ENCODE measurements at places on chromosomes 12 and 14.

DNA sequence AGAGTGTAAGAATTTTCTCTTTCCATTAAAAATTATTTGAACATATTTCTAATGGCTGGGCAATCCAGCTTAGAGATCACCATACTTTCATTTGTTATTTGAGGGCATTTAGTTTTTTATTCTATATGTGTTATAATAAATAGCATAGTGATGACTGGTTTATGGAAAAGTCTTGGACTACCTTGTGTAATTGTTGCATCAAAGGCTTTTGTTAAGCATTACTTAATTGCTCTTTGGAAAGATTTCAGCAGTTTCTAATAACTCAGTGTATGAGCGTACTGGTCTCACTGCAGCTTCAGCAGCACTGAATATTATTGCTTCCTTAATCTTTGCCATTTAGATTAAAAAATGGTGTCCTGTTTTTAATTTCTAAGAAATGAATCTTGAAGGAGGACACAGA, 22.8 kb downstream of the TMEM19 start:
- DNase-seq: no peak

GRCh38 chr12:70283232-70283631, 40.0 kb downstream of the CNOT2 start:
- no peak for DNase-seq

GRCh38 chr12:21434699-21435098, 2.8 kb upstream of the PYROXD1 start:
- DNase-seq: peak; percentile 11

DNA sequence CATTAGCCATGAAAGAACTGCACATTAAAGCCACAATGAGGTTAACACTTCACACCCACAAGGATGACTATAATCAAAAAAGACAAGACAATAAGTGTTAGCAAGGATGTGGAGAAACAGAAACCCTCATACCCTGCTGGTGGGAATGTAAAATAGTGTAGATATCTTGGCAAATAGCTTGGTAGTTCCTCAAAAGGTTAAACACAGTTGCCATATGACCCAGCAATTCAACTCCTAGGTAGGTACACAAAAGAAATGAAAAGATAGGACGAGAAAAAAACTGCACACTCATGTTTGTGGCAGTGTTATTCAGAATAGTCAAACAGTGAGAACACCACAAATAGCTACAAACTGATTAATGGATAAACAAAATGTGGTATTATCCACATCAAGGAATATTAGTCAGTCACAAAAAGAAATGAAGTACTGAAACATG, 93.5 kb downstream of the ATXN2 start:
- no peak for DNase-seq

GRCh38 chr12:96371790-96372699, 28.2 kb downstream of the CDK17 start:
- no peak for DNase-seq

- DNase-seq: peak; percentile 45
Measured at GRCh38 chr14:104968153-104968527, 10.0 kb downstream of the AHNAK2 start.

GRCh38 chr12:68953536-68953935, 20.6 kb upstream of the CPM start:
- no peak for DNase-seq

DNA sequence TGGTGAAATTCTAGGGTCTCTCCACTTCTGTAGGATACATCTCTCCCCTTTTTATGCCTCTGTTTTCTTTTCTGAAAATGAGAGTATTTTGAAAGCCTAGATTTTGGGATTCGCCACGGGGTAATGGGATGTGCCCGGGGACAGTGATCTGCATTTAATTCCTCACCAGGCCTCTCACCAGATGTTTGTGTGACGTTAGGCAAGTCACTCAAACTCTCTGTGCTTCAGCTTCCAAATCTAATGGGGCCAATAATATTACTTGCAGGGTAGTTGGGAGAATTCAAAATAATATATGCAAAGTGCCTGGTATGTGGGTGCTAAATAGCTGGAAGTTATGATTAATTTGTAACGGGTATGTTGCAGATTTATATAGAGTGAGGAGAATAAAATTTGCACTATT, 78.8 kb downstream of the C12orf75 start:
- no peak for DNase-seq

- no peak for DNase-seq
Measured at GRCh38 chr12:11729439-11730150, 80.1 kb downstream of the ETV6 start.

GRCh38 chr14:103123634-103124500, 606 bp downstream of the TNFAIP2 start:
- DNase-seq: no peak

DNA sequence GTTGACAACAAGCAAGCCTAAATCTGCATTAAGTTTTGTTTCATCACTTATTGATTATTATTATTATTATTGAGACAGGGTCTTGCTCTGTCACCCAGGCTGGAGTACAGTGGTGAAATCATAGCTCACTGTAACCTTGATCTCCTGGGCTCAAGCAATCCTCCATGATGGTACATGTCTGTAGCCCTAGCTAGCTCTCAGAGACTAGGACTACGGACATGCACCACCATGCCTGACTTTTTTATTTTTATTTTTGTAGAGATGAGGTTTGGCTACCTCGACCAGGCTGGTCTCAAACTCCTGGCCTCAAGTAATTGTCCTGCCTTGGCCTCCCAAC, 35.7 kb upstream of the STK38L start:
- DNase-seq: no peak

- DNase-seq: peak; percentile 33
Measured at GRCh38 chr14:94681300-94682060, 69.3 kb downstream of the SERPINA3 start.

- peak; percentile 54 for DNase-seq
Measured at GRCh38 chr12:54222609-54223008, 33.8 kb upstream of the SMUG1 start.

DNA sequence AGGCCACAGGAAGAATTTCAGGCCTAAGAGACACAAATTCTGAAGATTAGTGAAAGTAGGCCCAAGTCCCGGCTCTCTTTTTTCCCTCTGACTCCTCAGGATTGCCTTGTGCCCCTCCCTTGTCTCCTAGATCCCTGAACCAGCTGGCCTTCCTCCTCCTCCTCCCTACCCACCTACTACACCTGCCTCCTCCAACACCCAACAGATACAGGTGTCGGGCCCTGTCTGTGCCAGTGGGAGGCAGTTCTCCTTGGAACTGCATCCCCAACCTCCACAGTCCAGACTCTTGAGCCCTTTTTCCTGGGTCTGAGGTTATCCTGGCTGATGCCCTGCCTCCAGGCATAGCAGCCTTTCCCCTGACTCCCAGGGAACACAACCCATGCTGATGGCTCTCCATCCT, 1.8 kb downstream of the PPP1R1A start:
- no peak for DNase-seq

DNA sequence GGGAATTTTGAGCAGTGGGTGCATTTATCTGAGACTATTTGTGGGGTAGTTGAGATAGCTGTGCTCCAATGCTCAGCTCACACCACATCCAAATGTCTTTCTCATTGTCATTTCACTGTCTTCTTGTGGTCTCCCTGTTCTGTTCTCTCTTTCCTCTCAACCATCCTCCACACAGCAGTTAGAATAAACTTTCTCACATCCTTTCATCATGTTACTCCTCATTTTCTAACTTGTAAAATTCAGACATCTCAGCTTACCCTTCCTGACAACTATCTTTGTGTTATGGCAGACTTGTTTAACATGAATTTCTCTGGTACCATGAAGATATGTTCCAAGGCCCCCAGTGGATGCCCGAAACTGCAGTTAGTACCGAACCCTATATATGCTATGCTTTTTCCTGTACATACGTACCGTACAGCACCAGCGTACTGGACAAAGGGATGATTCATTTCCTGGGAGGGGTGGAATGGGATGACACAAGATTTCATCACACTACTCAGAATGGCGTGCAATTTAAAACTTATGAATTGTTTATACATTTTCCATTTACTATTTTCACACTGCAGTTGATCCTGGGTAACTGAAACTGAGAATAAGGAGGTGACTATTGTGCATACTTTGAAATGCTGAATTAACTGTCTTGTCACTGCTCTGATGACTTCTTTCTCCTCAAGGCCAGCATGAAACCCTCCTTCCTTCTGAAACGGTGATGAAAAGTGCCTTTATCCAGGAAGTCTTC, 177.1 kb upstream of the SLC38A2 start:
- no peak for DNase-seq

DNA sequence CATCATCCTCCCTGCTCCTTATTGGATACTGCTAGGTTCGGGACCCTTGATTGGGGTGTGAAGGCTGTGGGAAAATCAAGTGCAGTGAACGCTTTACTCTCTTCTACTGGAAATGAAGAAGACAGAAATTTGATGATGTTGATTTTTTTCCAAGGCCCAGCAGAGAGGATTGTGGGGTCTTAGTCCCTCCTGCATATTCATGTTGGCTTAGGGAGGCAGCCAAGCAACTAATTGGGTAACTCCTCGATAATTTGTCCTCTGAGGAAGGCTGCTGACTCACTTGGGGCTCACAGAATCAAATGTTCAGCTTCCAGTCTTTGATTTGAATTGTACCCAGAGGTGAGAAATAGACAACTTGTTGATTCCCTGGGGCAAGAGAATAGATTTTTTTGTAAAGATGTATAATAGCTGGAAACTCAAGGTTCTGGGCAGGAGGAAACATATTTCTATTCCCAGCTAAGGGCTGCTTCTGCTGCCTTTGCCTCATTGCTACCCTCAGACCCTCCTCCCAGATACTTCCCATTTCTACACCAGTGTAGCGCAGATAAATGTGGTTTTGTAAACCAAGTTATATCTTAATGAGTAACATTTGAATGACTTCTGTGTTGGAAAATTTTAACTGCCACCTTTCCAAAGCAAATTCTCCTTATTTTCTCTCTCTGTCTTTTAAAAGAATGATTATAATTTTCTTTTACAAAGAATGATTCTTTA, 21.7 kb downstream of the NEUROD4 start:
- DNase-seq: no peak

- DNase-seq: no peak
Measured at GRCh38 chr14:100547633-100548294, 39.5 kb downstream of the BEGAIN start.

- no peak for DNase-seq
Measured at GRCh38 chr12:18811273-18811672, 73.4 kb downstream of the CAPZA3 start.

DNA sequence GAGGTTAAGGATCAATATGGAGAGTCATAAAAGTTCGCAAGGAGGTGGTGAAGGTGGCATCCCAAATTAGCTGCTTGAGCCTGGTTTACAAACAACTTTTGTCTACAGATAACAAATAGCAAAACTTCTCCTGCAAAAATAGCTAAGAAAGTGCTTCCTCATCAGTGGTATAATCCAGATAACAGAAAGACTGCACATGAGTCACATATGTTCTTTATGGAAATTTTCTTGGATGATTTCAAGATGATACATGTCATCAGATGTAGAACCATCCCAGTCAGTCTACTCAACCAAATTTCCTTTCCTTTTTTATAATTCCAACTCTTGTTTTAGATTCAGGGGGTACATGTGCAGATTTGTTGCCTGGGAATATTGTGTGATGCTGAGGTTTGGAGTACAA, 133.0 kb downstream of the BTG1 start:
- no peak for DNase-seq

DNA sequence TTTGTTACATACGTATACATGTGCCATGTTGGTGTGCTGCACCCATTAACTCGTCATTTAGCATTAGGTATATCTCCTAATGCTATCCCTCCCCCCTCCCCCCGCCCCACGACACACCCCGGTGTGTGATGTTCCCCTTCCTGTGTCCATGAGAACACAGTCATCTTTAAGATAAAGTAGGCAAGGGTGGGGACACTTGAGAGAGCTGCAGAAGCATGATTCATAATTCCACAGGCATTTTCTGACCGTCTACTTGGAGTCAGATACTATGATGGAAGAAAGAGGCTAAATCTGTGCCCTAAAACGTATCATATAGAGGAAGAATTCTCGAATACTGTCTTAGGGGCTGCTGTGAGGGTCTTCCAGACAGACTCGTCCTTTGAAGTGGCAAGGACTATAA, 145.9 kb upstream of the VASH1 start:
- DNase-seq: no peak

DNA sequence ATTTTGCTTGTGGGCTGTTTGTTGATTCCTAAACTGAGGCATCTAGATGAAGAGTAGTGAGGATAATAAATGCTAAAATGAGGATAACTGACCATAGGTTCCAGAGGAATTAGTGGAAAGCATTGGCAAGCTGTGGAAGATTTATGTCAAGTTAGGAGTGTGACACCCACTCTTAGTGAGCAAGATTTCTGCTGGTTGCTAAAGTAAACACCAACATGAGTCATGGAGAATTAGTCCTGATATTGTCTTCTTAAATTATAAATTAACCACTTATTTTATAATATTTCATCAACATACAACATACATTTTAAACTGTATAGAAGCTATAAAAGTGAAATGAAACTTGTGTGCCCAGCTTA, 328.2 kb downstream of the RPL10L start:
- no peak for DNase-seq

All from kidney glomerular epithelial cell (primary cell).